ENCODE measurements at places on chromosomes 7 and 10.

DNA sequence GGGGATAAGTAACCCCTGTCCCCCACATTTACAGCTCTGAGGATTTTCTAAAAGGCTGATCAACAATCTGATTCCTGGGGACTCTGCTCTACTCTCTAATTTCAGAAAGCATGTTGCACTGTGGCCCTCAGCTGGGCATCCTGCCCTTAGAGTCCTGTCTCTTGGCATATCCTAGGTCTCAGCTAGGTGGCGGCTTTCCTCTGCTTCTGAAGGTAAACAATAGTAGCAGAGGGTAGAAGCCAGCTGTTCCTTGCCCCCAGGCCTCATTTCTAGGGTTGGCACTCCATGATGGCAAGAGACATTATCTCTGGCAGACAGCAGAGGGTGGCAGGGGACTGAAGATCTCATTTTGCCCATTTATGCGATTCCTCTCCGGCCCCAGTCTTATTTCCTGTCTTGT is 77.0 kb downstream of the ADCYAP1R1 start:
- DNase-seq: no peak

DNA sequence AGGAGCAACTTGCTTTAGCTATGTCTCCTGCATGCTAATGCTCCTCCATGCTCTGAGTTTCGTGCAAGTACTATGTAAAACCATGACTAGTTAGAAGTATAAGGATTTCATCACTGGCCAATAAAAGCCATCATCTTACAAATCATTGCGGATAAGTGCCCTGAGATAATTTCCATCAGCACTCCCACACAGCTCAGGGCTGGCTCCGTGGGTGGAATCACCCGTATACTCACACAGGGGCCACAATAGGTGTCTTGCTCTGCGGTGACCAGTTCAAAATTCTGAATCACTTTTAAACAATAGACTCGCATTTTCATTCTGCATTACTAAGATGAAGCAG is 227.4 kb downstream of the PARD3 start:
- no peak for DNase-seq

GRCh38 chr10:97479939-97480338 is 18.3 kb downstream of the MMS19 start:
- DNase-seq: no peak

GRCh38 chr7:55180963-55181542 is 162.2 kb downstream of the EGFR start:
- no peak for DNase-seq

GRCh38 chr7:6545398-6546126 is 5.7 kb downstream of the GRID2IP start:
- no peak for DNase-seq

GRCh38 chr7:93958216-93958615 is 36.7 kb downstream of the GNG11 start:
- no peak for DNase-seq

DNA sequence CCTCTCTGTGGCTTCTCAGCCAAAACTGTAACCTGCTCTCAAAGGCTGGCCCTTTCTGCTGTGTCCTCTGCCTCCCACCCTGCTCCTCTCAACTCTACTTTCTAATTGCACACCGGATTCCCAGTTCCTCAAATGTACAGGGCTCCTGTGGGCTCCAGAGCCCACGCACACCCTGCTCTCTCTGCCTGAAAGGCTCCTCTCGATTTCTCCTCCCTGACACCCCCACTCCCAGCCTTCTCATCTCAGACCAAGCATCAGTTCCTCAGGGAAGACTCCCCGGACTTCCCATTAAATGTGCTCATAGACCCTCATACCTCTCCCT is 111.7 kb upstream of the STEAP1B start:
- DNase-seq: no peak

GRCh38 chr10:22250897-22251660 is 33.3 kb upstream of the EBLN1 start:
- no peak for DNase-seq

All from GM04503 (cell line).